Activated T-helper 1 cell treated with anti-CD3 and anti-CD28 coated beads, Interleukin-2, amount 50 U/mL, for 16 hours (primary cell): ENCODE measurements at places on chromosomes 6 and 20.

- no peak for DNase-seq
These were observed 14.6 kb downstream of the GCLC start for GRCh38 chr6:53530346-53530745.

- no peak for DNase-seq
These were observed 8.1 kb upstream of the ZBP1 start for GRCh38 chr20:57628047-57628961.

DNA sequence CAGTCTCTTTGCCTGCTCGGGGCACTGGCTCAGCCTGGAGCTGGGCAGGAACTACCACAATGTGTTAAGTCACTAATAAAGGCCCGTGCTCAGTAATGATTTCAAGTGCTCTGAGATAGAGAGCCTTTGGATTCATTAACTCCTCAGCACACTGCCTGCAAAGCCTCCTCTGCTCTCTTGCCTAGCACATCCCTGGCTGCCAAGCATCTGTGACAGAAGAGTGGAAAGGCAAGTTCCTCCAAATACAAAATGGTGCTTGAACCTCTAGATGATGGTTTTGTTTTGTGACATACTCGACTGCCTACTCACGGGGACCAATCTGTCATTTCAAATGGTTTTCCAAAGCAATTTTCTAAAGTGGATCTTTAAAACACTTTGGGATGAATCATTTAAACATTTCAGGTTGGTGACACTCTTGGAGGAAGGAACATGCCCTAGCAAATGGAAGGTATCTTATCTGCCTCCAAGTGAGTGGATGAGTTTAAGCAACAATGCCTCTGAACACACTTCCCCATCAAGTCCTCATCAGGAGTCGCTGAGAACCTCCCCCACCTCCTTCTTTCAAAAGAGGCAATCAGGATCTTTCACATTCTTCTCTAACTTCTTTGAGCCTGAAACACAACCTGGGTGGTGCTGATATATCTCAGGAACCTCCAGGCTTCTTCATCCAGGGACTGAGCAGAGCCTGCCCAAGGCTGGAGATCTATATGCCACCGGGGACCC is 35.8 kb downstream of the METTL24 start:
- no peak for DNase-seq

GRCh38 chr6:146305092-146305491 is 238.5 kb upstream of the RAB32 start:
- no peak for DNase-seq

DNA sequence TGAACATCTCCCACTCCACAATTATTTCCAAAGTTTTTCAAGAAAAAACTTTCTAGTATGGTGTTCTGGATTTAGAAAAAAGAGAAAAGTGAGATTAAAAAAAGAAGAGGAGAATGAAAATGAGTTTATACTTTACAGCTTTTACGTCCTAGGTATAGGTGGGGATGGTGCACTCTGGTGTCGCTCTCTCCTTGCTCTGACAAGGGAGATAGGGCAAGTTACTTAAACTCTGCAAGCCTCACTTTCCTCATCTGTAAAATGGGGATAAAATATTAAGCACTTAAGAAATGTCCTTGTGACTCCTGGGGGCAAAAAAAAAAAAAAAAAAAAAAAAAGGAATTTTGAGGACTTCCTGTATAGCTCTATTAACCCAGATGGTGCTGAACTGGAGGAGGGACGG is 4.5 kb upstream of the MAS1 start:
- no peak for DNase-seq

- no peak for DNase-seq
These were observed 272.0 kb downstream of the PACRG start for GRCh38 chr6:162999575-163000285.

GRCh38 chr6:137353842-137354397 is 134.7 kb upstream of the IFNGR1 start:
- DNase-seq = no peak

- no peak for DNase-seq
These were observed 1302.8 kb upstream of the EYS start for GRCh38 chr6:67009818-67010217.

DNA sequence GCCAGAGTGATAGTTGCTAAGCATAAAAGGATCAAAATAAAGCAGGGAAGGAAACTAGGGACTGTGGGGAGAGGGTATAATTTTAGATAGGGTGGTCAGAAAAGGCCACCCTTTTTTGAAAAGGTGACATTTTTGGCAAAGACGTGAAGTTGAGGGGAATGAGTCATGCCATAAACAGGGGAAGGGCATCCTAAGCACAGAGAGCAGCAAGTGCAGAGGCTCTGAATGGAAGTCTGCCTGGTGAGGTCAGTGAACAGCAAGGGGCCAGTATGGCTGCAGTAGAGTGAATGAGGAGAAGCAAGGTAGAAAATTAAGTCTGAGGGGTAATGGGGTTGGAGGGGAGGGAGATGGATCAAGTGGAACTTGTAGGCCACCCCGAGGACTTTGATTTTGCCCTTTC is 2.4 kb downstream of the KLC4 start:
- DNase-seq = no peak

- no peak for DNase-seq
These were observed 23.0 kb downstream of the ENTPD6 start for GRCh38 chr20:25218492-25218891.

- DNase-seq = no peak
These were observed 253.9 kb downstream of the SLC24A3 start for GRCh38 chr20:19466206-19466928.
